ENCODE measurements at places on chromosomes 4 and X. TPM values are rescaled to one million over a fixed set of nuclear protein-coding genes. Genes with fewer than 3 reads are reported as not detected.

Gene FGF5
- 0.26 TPM for total RNA-seq

Gene CDKL2
- total RNA-seq, result 0.39 TPM

GRCh38 chr4:178808106-178808505 is 1365.9 kb upstream of the AGA start:
- H3K27ac ChIP-seq, result no peak overlapping the region
- DNase-seq, result no peak
- H3K4me3 ChIP-seq, result no peak overlapping the region
- H3K36me3 ChIP-seq, result no peaks in the 10 kb centered on the region
- H3K27me3 ChIP-seq, result no peaks in the 10 kb centered on the region

Gene PRR32
- total RNA-seq, result 0.46 TPM

- H3K27me3 ChIP-seq, result no peaks in the 10 kb centered on the region
- DNase-seq, result no peak
- H3K27ac ChIP-seq, result peak overlapping the region; percentile 58
- H3K4me3 ChIP-seq, result peak overlapping the region; percentile 55
- peaks cover 24% of the 10 kb centered on the region for H3K4me1 ChIP-seq
Measured at GRCh38 chr4:7068279-7068842, 497 bp upstream of the GRPEL1 start.

DNA sequence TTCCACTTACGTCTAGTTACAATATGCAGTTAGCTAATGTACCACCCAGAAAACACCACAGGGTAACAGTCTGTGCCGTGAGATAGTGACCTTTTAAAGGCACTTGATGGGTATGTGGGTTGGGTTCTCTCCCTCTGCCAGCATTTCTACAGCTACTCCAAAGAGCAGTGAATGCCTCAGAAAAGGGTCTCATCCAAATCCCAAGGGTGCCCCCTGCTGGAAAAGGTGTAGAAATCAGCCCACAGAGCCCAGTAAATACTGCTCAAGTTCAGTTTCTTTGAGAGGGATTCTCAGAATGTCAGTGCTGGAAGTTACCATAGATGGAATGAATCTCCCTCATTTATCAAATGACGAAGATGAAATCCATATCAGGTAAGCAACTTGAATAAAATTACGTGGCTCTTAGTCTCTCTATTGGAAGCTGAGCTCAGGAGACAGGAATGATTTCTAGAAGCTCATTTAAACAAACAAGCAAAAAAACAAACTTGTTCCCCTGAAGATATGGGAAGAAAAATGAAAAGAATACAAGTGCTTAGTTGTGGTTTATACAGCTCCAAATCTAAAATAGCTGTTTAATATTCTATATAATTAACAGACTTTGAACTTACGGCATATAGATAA is 9.5 kb downstream of the RNF175 start:
- no peak overlapping the region for H3K4me3 ChIP-seq
- no peaks in the 10 kb centered on the region for H3K4me1 ChIP-seq
- H3K27me3 ChIP-seq, result no peaks in the 10 kb centered on the region
- no peak overlapping the region for H3K27ac ChIP-seq

DNA sequence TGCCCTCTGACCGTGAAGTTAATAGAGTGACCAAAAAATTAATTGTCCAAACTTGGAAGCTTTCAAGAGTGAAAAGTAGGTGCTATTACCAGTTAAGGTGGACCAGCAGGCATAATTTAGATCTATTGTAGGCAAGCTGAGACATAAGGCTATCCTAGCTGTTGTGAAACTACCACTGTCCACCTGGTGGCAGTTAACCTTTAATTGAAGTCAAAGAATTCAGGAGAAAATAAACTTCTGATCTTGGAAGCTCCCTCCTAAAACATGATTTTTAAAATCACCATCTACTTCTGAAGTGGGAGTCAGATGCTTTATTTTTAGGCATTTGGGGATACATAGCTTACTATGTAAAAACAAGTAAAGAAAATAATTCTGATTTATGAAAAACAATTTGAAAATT is 636.3 kb upstream of the HTR2C start:
- DNase-seq, result no peak
- no peaks in the 10 kb centered on the region for H3K4me1 ChIP-seq
- H3K27ac ChIP-seq, result no peak overlapping the region
- no peak overlapping the region for H3K4me3 ChIP-seq
- H3K36me3 ChIP-seq, result no peaks in the 10 kb centered on the region

Gene EVC
- total RNA-seq, result 5.9 TPM

- DNase-seq, result no peak
- no peak overlapping the region for H3K27ac ChIP-seq
- H3K36me3 ChIP-seq, result no peaks in the 10 kb centered on the region
Measured at GRCh38 chr4:39539089-39539611, 11.9 kb upstream of the UGDH start.

DNA sequence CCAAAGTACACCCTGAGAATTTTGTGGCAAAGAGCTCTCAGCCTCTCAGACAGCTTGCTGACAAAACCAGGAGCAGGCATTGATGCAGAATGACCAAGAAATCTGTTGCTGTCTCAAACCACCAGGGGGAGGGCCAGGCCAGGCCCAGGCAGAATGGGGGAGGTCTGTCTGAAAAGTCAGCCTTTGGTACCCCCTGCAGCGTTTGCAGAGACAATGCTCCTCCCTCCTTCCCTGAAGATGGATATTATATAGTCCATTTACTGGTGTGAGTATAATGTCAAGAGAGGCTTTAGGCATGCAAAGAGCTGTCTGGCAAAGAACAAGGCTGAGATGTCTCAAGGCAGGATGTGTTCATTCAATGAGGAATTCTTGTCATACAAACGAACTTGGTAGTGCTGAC is 52.9 kb upstream of the TRPC5OS start:
- DNase-seq, result no peak
- no peaks in the 10 kb centered on the region for H3K36me3 ChIP-seq
- H3K4me1 ChIP-seq, result no peaks in the 10 kb centered on the region
- no peak overlapping the region for H3K4me3 ChIP-seq
- no peak overlapping the region for H3K27ac ChIP-seq

GRCh38 chrX:63958134-63958865 is 173.3 kb upstream of the ARHGEF9 start:
- no peak overlapping the region for H3K27ac ChIP-seq
- no peaks in the 10 kb centered on the region for H3K4me1 ChIP-seq
- no peak for DNase-seq
- H3K36me3 ChIP-seq, result no peaks in the 10 kb centered on the region

DNA sequence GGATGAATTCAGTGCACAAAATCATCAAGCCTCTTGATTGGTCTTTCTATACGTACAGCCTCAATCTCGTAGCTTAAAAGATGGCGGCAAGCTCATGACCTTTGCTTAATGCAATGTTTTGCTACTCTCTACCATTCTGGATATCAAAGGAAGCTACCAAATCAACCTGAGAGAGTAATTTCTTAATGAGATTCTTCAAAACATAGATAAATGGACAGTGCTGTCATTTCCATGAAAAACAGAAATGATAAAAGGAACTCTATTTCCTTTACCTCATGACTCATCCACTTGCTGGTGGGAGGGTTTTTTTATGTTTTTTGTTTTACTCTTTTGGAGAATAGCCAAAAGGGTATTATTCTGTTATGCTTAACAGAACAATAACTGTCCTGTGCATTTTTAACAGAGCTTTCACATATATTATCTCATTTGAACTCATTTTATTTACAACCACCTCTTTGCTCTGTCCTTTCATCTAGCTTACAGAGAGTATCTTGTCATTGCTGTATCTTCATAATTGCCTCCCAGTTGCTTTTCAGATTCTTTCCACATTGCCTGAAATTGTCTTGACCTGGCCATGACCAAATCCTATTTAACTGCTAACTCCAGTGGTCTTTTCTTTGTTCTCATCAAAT is 138.6 kb upstream of the GPR101 start:
- no peak overlapping the region for H3K4me3 ChIP-seq
- no peak overlapping the region for H3K27ac ChIP-seq
- peaks cover 7% of the 10 kb centered on the region for H3K27me3 ChIP-seq
- H3K36me3 ChIP-seq, result no peaks in the 10 kb centered on the region
- no peak for DNase-seq

DNA sequence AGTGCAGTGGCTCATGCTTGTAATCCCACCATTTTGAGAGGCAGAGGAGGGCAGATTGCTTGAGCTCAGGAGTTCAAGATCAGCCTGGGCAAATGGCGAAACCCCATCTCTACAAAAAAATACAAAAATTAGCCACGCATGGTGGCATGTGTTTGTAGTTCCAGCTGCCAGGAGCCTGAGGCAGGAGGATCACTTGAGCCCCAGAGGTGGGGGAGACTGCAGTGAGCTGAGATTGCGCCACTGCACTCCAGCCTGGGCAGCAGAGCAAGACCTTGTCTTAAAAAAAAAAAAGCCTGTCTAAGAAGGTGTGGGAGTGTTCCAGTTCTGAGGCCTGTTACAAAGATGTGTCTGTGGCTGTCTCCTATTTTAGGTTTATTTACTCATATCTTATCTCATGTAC is 38.0 kb downstream of the PI4K2B start:
- no peaks in the 10 kb centered on the region for H3K27me3 ChIP-seq
- no peak overlapping the region for H3K27ac ChIP-seq
- H3K4me3 ChIP-seq, result no peak overlapping the region
- DNase-seq, result no peak
- no peaks in the 10 kb centered on the region for H3K36me3 ChIP-seq

DNA sequence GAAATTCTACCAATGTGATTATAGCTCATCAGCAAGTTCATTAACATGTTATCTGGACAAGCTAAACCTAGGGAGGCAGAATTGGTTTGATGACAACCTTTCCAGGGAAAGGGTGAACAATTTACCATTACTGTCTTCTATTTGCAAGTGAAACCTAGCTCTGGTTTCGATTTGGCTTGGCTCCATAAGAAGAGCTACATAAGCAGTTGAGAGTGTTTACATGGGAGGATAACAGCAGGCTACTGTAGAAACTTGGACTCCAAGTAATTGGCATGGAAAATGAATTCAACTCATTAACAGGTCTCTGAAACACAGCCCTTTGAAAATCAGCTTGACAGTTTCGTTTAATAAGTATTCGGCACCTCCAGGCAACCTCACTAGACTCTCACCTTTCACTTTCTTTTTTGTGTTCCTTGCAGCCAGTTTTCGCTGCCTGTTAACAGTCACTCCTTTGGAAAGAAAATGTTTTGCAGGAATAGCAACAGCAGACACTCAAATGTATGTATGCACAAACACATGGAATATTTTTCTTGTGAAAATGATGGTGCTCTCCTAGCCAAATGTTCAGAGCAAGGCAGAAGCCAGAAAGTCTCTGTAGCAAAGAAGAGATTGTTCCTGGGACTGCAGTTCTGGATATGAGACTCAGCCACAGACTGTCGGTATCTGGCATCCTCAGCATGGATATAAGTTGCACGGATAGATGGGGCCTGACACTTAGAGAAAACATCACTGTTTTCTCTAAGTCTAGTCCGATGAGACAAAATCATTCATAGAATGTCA is 27.5 kb downstream of the POU3F4 start:
- no peaks in the 10 kb centered on the region for H3K27me3 ChIP-seq
- H3K36me3 ChIP-seq, result no peaks in the 10 kb centered on the region
- no peak overlapping the region for H3K27ac ChIP-seq
- H3K4me1 ChIP-seq, result no peaks in the 10 kb centered on the region

DNA sequence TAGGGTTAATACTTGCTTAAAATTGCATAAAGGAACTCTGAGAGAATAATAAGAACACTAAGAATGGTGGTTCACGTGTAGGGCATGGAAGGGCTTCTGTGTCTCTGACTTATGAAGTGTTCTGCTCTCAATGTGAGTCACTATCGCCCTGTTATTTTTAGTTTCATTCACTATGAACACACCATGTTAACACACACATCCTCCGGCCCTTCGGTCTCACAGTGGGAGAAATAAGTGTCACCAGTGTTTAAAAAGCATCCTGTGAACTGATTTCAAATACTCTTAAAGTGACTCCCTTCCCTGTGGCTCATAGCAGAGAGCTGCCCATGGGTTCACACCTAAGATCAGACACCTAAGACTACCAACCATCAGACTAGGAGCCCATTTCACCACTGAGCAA is 33.8 kb upstream of the FGFBP2 start:
- H3K36me3 ChIP-seq, result peaks cover 50% of the 10 kb centered on the region
- no peak overlapping the region for H3K27ac ChIP-seq
- no peak for DNase-seq
- no peaks in the 10 kb centered on the region for H3K27me3 ChIP-seq
- no peak overlapping the region for H3K4me3 ChIP-seq

- H3K4me1 ChIP-seq, result peaks cover 5% of the 10 kb centered on the region
- H3K4me3 ChIP-seq, result no peak overlapping the region
- no peaks in the 10 kb centered on the region for H3K27me3 ChIP-seq
Measured at GRCh38 chrX:45035071-45035470, 162.1 kb downstream of the KDM6A start.

Gene IL1RAPL1
- total RNA-seq, result 6.0 TPM

- no peaks in the 10 kb centered on the region for H3K4me1 ChIP-seq
- DNase-seq, result no peak
- H3K27me3 ChIP-seq, result no peaks in the 10 kb centered on the region
- H3K36me3 ChIP-seq, result no peaks in the 10 kb centered on the region
- H3K4me3 ChIP-seq, result no peak overlapping the region
Measured at GRCh38 chrX:55119712-55120111, 30.9 kb downstream of the PAGE2 start.

DNA sequence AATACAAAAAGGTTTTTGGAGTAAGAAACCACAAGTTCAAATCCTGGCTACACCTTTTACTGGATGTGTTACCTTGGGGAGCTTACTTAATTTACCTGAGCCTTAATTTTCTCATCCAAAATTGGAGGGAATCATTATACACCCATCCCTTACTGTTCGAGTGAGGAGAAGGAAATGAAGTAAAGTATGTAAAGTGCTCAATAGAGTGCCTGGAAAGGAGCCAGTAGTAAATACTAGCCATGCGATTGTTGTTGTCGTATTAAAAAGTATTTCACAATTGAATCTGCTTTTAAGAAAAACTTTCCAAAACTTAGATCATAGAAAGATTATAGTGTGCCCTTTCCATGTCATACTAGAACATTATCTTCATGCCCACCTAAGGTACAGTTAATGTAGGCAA is 124.5 kb downstream of the ATXN3L start:
- no peak overlapping the region for H3K27ac ChIP-seq
- H3K4me3 ChIP-seq, result no peak overlapping the region
- no peaks in the 10 kb centered on the region for H3K27me3 ChIP-seq
- H3K36me3 ChIP-seq, result no peaks in the 10 kb centered on the region

Gene EGFL6
- 0.11 TPM for total RNA-seq

DNA sequence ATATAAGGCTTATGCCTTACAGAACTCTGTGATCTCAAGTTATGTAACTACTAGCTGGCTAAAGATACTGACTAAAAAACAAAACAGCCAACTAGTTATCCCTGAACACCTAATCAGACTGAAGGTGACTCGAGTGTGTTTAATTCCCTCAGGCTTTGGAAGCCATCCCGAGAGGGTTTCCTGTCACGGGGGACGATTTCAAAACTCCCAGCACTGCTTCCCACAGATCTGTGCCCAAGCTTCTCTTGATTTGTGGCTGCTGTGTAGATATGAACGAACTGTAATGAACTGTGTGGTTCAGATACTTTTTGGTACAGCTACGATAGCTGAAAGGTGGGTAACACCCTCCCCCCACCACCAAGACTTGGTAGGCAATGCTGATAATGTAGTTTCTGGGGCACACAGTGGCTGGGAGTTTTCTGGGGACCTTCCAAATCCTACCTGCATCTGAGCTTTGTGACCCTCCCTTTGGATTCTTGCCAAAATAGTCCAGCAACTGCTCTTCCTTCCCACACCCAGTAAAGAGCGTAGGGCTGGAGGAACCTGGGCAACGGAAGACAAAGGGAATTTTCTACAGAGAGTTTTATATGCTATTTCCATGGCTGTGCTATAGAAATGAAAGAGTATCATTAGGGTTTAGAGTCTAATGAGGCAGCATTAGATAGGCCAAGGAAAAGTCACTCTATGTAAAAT is 148.8 kb downstream of the MGST2 start:
- peak overlapping the region; percentile 25 for H3K4me3 ChIP-seq
- no peaks in the 10 kb centered on the region for H3K36me3 ChIP-seq
- H3K4me1 ChIP-seq, result peaks cover 38% of the 10 kb centered on the region
- H3K27me3 ChIP-seq, result no peaks in the 10 kb centered on the region
- H3K27ac ChIP-seq, result peak overlapping the region; percentile 87

Gene EFHC2
- 16.4 TPM for total RNA-seq

All from heart right ventricle (tissue), 16 donors.